Thymus (tissue), 14 donors: ENCODE measurements at places on chromosomes 7 and 10. TPM values are rescaled to one million over a fixed set of nuclear protein-coding genes. Genes with fewer than 3 reads are reported as not detected.

DNA sequence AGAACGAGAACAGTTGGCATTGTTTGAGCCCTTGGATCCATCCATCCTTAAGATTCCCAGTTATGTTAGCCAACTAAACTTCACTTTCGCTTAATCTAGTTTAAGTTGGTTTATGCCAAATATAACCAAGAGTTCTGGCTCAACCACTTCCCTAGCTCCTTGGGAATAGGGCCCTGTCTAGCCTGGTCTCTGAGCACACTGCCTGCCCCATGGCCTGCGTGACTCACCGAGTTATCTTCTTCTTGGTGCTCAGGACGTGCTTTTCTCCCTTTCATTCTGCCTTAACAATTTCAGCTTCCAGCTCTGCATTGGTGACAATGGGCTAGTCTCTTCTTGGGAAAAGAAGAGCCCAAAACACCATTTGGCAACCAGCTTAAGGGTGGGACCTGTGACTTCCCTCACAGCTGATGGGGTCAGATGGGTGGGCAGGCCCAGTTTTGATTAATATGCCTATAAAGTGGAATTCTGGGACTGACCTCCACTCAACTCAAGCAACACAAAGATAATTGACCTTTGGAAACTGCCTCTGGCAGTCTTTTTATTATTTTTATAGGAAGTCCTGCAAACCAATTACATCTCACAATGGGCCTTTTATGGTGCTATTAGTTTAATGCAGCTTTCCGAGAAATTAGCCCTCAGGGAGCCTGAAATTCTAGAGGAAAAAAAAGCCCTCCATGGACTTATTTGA lies 126.4 kb downstream of the CFAP58 start:
- no peak overlapping the region for H3K4me3 ChIP-seq
- H3K36me3 ChIP-seq: no peaks in the 10 kb centered on the region
- DNase-seq: no peak
- no peaks in the 10 kb centered on the region for H3K4me1 ChIP-seq
- no peak overlapping the region for H3K27ac ChIP-seq

Gene RBM20
- 3.8 TPM for polyA plus RNA-seq

DNA sequence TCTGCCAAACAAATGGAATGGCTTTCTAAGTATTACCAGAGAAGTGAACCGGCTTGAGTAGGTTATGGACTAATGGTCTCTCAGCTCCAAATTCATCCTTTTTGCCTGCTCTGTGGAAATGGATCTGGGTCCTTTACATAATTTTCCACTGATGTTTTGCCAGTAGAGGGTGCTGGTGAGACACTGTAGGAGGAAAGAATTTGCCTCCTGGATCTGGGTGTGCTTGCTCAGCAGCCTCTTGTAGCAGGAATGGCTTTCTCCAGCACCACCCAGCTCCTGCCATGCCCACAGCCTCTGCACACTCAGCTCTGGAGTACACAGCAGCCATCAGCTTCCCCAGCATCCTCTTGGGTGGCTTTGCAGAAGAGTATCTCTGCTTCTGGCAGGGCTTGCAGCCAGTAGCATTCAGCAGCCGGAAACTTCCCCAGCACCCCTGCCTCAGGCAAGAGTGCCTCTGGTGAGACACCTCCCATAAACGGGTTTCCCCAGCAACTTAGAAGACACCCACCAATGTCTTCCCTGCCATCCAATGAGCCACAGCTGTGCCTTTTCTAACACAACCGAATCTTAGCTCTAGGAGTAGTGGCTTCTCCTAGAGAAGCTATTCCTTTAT lies 235.0 kb upstream of the PLPP4 start:
- peak; percentile 10 for DNase-seq
- no peak overlapping the region for H3K4me3 ChIP-seq
- H3K4me1 ChIP-seq: no peaks in the 10 kb centered on the region

DNA sequence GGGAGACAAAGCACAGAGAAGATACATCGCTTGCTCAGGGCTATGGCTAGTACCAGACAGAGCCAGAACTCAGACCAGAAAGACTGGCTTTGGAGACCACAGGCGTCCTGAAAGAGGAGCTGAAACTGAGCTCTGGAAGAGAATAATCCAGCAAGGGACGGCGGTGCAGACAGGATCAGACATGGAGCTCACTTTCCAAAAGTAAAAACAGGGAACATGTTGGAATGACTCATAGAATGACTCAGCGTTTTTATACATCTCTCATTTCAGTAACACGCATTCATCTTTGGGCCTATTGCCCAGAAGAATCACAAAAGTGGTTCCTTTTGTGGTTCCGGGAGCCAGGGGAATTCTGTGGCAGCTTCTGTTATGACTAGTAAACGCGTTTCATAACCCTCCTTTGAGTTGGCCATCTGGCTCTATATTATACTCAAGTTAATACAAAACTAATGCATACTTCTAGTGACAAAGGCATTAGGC lies 37.2 kb downstream of the PLEKHS1 start:
- no peaks in the 10 kb centered on the region for H3K36me3 ChIP-seq
- H3K4me3 ChIP-seq: no peak overlapping the region
- no peak for DNase-seq
- H3K4me1 ChIP-seq: no peaks in the 10 kb centered on the region
- no peaks in the 10 kb centered on the region for H3K27me3 ChIP-seq

- peaks cover 72% of the 10 kb centered on the region for H3K36me3 ChIP-seq
- H3K4me1 ChIP-seq: no peaks in the 10 kb centered on the region
- no peak overlapping the region for H3K27ac ChIP-seq
- no peak overlapping the region for H3K4me3 ChIP-seq
Measured at GRCh38 chr7:158743219-158743618, 38.6 kb upstream of the NCAPG2 start.

Gene SLC39A12
- polyA plus RNA-seq: 0.23 TPM

Gene IL2RA
- 13.0 TPM for polyA plus RNA-seq

DNA sequence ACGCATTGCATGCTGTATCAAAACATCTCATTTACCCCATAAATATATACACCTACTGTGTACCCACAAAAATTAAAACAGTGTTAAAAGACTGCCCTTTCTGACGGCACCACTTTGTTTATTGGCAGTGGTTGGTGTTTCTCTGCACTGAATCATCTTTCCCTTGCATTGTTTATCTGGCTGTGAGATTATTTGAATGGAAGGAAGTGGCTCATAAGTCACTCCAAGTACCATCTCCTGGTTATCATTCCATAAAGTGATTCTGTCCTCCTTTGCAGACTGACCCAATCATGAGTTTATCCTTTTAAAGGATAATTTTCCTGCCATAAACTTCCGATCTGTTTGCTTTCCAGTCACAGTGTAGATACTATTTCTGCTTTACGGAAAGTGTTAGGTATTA lies 183.8 kb downstream of the CAMK1D start:
- H3K27ac ChIP-seq: no peak overlapping the region
- H3K27me3 ChIP-seq: no peaks in the 10 kb centered on the region
- no peak for DNase-seq
- no peaks in the 10 kb centered on the region for H3K36me3 ChIP-seq
- H3K4me1 ChIP-seq: peaks cover 12% of the 10 kb centered on the region
- no peak overlapping the region for H3K4me3 ChIP-seq

- H3K27ac ChIP-seq: no peak overlapping the region
- no peak overlapping the region for H3K4me3 ChIP-seq
- DNase-seq: no peak
- no peaks in the 10 kb centered on the region for H3K4me1 ChIP-seq
- H3K27me3 ChIP-seq: no peaks in the 10 kb centered on the region
Measured at GRCh38 chr7:77516085-77516484, 21.0 kb upstream of the PTPN12 start.

Gene EEPD1
- polyA plus RNA-seq: 16.9 TPM

Gene CRHR2
- 0.05 TPM for polyA plus RNA-seq

DNA sequence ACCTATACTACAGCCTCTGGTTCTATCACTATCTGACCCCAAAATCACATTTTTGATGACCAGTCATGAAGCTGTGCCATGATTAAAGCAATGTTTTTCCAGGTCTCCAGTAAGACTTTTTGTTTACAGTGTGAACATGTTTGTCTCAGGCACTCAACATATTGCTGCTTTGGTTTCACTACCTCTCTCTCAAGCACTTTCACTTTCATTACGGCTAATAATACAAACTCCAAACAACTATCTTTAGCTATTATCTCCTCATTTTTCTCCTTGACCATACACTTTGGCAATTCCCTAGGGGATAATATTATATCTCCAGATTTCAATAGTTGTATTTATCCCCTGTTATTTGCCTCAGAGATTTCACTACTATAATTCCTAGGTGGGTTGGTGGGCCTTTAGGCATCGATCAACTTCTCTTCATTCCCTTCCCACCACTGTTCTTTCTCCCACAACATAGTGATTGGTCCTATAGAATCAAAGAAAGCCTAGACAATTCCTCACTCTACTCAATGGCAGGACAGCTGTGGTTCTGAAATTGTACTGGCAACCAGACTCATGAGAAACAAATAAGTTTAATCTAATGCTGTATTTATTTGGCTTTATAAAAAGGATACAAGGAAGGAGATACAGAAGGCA lies 261.4 kb upstream of the ZWINT start:
- no peak overlapping the region for H3K4me3 ChIP-seq
- H3K27me3 ChIP-seq: no peaks in the 10 kb centered on the region
- H3K4me1 ChIP-seq: no peaks in the 10 kb centered on the region
- no peak for DNase-seq
- H3K36me3 ChIP-seq: no peaks in the 10 kb centered on the region
- H3K27ac ChIP-seq: no peak overlapping the region

- no peaks in the 10 kb centered on the region for H3K4me1 ChIP-seq
- H3K27me3 ChIP-seq: no peaks in the 10 kb centered on the region
- no peak overlapping the region for H3K4me3 ChIP-seq
- no peak overlapping the region for H3K27ac ChIP-seq
- no peaks in the 10 kb centered on the region for H3K36me3 ChIP-seq
Measured at GRCh38 chr7:114944745-114945625, 23.1 kb downstream of the MDFIC start.

Gene CLRN3
- polyA plus RNA-seq: 0.23 TPM

DNA sequence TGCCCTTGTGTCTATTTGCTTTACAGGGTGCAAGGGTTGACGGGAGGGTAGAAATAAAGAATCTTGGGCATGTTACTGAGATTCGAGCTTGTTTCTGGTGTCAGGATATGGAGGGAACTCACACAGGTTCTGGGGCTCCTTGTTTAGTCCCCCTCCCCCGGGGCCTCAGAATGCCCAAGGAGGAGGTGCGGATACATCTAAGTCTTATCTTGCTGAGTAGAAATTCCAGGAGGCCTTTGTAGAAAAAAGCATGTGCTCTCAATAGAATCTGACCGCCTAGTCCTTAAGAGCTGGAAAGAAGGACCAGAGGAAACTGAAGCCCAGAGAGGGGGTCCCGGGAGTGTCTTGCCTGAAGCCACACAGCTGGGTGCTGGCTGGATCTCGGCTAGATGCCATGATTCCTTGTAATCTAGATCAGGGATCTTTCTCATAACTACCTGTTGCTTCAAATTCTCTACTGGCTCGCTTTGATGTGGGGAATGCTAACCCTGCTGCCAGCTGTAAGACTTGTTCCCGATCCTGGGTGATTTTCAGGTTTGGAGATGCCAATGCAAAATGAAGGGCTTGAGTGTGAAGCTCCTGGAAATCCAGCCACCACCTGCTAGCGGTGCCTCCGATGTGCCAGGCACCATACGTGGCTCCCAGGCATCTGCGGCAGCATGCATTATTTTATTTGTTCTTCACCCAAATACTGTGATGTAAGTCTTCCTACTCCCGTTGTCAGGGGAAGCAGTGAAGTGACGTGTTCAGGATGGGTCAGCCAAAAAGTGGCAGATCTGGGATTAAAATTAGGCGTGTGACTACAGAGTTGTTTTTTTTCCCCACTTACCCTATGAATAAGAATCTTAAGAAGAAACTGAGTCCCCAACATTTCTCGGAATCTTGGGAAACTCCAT lies 226.0 kb downstream of the TCF7L2 start:
- H3K27ac ChIP-seq: no peak overlapping the region
- H3K36me3 ChIP-seq: no peaks in the 10 kb centered on the region
- H3K4me1 ChIP-seq: no peaks in the 10 kb centered on the region
- H3K4me3 ChIP-seq: no peak overlapping the region
- DNase-seq: no peak

- H3K27me3 ChIP-seq: no peaks in the 10 kb centered on the region
- no peaks in the 10 kb centered on the region for H3K4me1 ChIP-seq
- H3K27ac ChIP-seq: no peak overlapping the region
- DNase-seq: no peak
- H3K4me3 ChIP-seq: no peak overlapping the region
Measured at GRCh38 chr7:45191396-45191795, 33.8 kb downstream of the RAMP3 start.

Gene C10orf67
- 0.16 TPM for polyA plus RNA-seq

DNA sequence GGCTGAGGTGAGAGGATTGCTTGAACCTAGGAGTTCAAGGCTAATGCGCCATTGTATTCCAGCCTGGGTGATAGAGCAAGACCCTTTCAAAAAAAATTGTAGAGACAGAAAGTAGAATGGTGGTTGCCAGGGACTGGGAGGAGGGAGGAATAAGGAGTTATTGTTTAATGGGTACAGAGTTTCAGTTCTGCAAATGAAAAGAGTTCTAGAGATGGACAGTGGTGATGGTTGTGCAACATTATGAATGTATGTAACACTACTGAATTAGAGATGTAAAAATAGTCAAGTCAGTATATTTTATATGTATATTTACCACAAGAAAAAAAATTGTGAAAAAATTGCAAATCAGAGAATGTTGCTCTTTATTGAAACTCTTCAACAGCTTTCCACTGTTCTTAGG lies 266.5 kb upstream of the NPY start:
- H3K4me3 ChIP-seq: no peak overlapping the region
- DNase-seq: no peak
- H3K27ac ChIP-seq: no peak overlapping the region
- H3K36me3 ChIP-seq: no peaks in the 10 kb centered on the region
